NCI-H2107 (cell line): ENCODE measurements at places on chromosomes 5 and 9.

DNA sequence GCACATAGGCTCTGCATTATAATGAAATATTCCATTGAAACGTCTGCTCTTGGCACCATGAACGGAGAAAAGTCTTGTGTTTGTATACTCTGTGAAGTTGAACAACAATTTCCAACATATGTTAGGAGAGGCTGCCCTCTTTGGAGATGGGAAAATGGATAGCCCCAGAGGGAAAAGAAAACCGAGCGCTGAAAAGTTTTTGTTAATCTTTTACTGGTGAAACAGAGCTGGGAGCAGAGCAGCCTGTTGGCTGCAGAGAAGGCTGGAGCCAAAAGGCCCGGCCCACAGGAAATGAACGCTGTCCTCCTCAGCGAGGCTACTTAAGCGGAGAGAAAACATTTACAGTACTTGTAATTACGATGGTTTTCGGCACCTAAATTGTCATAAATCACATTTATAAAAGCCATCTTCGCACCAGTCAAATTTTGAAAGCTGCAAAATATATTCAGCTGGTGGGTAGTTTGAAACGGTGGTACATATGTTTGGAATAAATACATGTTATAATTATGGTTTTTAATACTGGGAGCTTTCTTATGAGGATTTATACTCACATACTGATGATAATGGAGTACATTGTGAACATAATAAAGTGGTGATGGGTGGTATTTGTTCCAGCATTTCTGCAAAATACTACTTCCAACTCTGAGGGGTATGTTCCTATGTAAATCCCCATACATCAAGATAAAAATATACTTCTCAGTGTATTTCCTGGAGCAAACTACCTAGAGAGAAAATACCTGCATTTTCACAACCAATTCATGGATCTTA, 129.6 kb upstream of the CNTLN start:
- DNase-seq, result no peak

DNA sequence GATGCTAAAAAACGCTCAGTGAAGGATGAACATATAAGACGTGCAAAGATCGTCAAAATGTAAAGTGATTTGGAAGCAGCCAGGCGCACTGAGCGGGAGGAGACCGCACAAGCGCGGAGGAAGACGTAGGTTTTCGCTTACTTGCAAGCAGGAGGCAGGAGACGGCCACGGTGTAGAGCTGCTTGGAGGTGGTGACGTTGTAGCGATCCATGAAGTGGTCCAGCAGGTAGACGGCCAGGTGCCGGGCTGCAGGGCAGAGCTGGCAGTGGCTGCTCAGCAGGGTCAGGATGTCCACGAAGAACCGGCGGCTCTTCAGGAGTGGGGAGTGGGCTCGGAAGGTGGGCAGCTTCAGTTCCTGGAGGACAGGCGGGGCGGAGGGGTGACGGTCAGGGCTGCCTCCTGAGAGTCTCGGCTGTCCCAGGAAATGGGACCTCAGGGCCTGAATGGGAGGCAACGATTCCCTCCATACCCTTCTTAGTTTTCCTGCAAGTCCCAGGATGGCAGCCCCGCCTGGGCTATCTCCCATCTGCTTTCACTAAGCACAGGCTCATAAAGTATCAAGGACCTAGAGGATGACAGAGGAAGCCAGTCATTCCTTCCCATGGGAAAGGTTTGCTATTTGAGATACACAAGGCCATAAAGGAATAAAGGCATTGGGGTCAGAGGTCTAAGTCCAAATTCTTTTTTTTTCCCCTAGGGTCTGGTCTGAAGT, 31.8 kb downstream of the CCNJL start:
- DNase-seq, result no peak

- no peak for DNase-seq
These were observed 96.6 kb downstream of the RGS3 start for GRCh38 chr9:113559834-113560800.

- no peak for DNase-seq
These were observed 33.7 kb downstream of the SNX24 start for GRCh38 chr5:122879076-122879475.

- no peak for DNase-seq
These were observed 30.8 kb downstream of the ANKRD33B start for GRCh38 chr5:10594591-10595210.

GRCh38 chr9:115877852-115878438, 275.6 kb upstream of the PAPPA start:
- no peak for DNase-seq

GRCh38 chr9:90841213-90841612, 39.6 kb downstream of the SYK start:
- DNase-seq, result no peak

DNA sequence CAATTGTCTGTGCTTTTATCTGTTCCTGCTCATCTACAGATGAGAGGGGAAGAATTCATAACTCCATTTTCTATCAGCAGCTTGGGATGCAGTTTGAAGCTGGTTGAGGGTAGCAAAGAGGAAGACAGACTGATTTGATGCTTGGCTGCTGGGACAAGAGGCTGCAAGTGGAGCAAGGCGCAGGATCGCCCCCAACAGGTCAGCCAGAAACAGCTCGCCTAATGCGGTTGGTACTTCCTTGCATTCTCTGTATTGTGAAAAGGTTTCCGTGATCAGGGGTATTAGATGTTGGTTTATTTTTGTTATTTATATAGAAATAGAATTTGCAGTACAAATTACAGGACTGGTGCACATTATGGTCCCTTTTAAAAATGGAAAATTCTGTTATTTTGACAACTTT, 40.6 kb downstream of the ZNF883 start:
- DNase-seq, result no peak
